Activated T-cell treated with anti-CD3 and anti-CD28 coated beads, Interleukin-2, amount 50 U/mL, for 72 hours (primary cell): ENCODE measurements at places on chromosomes 2 and 18. TPM values are rescaled to one million over a fixed set of nuclear protein-coding genes. Genes with fewer than 3 reads are reported as not detected.

GRCh38 chr2:160238392-160238791 is 38.3 kb upstream of the ITGB6 start:
- DNase-seq, result no peak

- DNase-seq, result no peak
These were observed 8.9 kb downstream of the PAPOLG start for GRCh38 chr2:60764736-60765534.

DNA sequence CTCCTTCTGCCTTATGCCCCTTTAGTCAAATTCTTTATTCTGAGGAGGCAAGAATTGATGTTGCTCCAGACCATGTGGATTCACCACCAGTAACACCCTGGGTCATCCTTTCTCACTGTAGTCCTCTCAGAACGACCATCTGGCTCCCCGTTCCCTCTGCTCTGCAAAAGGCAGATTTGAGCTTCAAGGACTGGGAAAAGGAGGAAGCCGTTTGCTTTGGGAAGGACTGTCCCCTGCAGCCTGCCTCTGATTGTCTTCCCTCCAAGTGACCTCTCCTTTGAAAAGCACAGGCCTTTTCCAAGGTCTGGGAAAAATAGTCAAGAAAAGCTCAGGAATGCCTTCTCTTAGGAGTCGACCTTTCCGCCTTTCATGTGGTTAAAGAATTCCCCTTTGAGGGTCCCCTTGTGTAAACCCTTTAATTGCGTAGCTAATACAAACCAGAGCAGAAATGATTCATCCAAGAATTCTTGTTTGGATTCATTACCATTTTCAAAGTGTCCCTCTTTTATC is 130.1 kb upstream of the COPS8 start:
- no peak for DNase-seq

GRCh38 chr2:15472133-15472532 is 89.0 kb downstream of the NBAS start:
- DNase-seq, result no peak

GRCh38 chr18:23816740-23817139 is 127.5 kb downstream of the LAMA3 start:
- no peak for DNase-seq

DNA sequence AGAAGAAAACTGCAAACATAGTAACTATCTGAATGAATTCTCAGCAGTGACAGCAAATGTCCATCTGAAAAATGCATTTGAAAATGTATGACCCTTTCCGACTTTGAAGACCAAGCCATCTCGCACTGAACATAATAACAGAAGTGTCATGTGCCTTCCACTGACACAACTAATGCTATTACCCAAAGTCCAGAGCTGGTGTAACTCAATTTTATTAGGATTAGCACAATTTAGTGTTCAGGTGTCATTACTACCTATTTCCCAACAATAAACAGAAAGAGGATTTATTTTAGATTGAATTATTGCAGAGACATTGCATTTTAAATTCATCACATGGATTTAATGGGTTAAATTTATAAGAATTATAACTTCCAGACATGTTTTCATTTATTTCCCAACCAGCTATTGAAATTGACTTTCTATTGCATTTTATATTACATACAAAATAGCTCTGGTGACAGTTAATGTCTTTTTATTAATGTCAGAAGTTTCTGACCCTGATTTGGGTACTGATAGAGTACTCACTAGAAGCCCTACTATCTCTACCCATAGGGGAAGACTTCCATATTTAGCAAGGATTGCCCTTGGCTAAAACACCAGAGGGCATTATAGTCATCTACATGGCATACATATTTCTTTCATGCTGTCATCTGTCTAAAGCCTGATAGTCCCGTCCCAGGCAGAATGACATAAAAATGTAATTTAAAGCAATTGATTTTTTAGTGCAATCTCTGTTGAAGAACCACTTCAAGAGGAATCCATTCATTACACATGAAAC is 7.0 kb upstream of the STK39 start:
- no peak for DNase-seq

GRCh38 chr2:118477111-118477862 is 370.2 kb downstream of the EN1 start:
- DNase-seq, result no peak

GRCh38 chr2:173652767-173653431 is 298.2 kb downstream of the CDCA7 start:
- no peak for DNase-seq

- DNase-seq, result no peak
These were observed 59.9 kb downstream of the AGAP1 start for GRCh38 chr2:235553696-235554100.

DNA sequence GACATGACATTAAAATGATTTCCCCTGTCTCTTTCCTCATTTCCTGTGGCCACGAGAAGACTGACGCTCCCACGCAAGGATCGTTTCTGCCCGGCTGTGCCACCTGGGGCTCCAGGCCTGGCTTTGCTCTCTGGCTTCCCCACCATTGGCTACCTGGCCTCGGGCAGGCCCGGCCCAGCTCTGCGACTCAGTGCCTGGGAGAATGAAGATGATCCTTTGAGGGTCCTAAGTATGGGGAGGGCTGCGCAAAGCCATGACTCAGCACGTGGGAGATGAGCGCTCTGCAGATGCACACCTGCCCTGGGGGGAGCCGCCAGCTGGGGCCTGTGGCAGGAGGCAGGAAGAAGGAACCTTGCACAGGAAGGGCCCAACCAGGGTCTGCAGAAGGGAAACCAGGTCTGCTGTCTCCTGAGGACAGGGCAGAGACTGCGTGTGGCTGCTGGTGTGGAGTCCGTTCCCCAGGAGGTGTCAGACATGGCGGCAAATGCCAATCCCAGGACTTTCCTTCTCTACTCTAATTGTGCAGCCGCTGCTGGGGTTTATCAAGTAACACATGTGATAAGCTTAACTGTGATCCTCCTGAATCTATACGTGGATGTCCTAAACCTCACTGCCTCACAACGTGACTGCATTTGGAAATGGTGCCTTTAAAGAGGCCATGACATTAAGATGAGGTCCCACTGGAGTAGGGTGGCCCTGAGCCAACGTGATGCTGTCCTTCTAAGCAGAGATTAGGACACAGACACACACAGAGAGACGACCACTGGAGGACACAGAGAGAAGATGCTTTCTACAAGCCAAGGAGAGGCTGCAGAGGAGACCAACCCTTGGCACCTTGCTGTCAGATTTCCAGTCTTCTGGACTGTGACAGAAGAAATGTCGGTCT is 32.9 kb downstream of the MBP start:
- DNase-seq, result peak; percentile 25

- DNase-seq, result no peak
These were observed 18.8 kb upstream of the TMX3 start for GRCh38 chr18:68733707-68734106.

DNA sequence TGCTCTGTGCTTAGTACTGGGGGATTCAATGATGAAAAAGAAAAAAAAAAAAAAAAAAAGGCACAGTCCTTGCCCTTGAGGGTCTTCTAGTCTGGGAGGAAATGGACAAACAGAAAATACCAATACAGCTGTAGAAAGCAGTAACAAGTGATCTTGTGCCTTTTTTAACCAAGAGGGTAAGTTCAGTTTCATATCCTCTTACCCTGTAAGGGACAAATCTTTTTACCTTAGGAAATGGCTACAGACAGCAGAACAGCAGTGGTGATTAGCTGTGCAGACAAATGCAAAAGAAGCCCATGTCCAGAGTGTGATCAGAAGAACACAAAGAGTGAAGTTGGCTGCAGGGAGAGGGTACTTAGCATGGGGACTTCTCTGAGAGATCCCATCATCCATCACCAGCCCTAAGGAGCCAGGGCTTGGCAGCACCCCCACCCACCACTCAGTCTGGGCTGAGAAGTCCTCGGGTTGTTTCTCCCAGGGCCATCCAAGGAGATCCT is 102.9 kb downstream of the ALPK2 start:
- DNase-seq, result no peak

- DNase-seq, result no peak
These were observed 33.9 kb upstream of the IKZF2 start for GRCh38 chr2:213185147-213185822.

GRCh38 chr2:122758967-122759366 is 1003.5 kb downstream of the TSN start:
- no peak for DNase-seq

- DNase-seq, result no peak
These were observed 49.3 kb upstream of the FZD7 start for GRCh38 chr2:201984333-201984732.

DNA sequence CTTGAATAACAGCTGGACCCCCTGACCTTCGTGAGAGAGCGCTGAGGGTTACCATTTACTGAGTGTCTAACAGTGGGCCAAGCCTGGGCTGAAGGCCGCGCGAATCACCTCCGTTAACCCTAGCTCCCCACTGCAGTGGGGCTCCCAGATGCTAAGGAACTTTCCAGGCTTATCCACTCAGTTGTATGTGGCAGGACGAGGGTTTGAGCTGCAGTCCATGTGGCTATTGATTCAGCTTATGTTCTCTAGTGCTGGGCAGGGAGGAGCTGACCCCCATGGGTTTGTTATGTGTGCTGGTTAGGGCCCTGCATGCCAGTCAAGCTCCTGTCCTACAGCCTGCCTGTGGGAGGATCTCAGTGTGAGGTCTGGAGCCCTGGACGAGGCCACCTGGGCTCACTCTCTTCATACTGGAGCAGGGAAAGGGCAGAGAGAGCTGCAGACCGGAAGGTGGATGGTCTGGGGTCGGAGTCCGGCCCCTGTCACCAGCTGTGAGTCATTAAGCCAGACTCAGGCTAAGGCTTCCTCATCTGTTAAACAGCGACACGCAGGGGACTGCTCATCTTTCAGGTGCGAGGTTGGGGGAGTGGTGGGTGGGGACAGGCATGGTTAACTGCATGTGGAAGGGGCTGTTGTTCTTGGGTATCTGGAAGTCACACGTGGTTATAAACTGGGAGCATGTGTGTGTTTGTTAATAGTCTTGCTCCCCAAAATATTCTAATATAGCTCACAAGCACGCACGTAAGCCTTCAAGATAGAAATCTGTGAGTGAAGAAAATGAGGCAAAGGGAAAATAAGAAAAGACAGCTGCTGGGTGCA is 6.6 kb downstream of the PSD4 start:
- peak; percentile 45 for DNase-seq

DNA sequence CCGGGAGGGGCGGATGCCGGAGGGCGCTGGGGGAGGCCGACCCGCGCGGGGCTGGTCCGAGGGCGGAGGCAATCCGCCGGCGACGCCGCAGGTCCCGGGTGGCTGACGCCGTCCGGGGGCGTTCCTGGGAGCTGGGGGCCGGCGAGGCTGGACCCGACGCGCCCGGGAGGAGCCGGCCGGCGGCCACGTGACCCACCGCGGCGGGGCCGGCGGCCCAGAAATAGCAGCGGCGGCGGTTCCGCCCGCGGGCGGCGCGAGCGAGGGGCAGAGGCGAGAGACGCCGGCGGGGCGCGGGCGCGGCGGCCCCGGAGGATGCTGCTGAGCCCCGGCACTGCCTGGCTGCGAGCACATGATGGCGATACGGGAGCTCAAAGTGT is at the start of gene RAB31:
Gene RAB31, plus strand, starts transcription at position 245 of the 377 bp plus-strand sequence. Its CDS starts 105 bp downstream, at position 350.
- DNase-seq, result peak; percentile 35

- peak; percentile 66 for DNase-seq
These were observed 77.3 kb upstream of the PHLPP1 start for GRCh38 chr18:62637807-62638687.

DNA sequence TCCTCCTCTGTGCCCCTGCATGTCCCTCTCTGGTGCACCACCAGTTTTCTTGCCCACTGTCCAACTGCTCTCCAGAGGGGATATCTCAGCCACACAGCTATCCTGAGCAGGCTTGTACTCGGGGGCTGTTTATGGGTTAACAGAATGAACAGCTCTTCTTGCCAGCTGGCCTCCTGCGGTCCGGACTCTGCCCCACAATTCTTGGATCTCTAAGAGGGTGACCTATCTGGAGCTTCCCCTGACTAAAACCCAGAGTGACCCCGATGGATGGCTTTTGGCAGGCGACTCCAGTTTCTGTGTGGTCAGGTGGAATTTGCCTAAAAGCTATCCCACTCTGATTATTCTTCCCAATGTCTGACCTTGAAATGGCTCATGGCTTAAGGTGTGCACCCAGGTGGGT is 9.1 kb downstream of the SOWAHC start:
- DNase-seq, result no peak

CYBRD1 gene
- total RNA-seq, result 1.1 TPM

SERPINB12 gene
- total RNA-seq, result not detected

RAD51AP2 gene
- not detected for total RNA-seq

RAB6C gene
- total RNA-seq, result 0.14 TPM

ABHD3 gene
- 28.9 TPM for total RNA-seq

OTOS gene
- total RNA-seq, result not detected

FTCDNL1 gene
- 1.3 TPM for total RNA-seq

TRIB2 gene
- 2.4 TPM for total RNA-seq

G6PC2 gene
- not detected for total RNA-seq

STARD6 gene
- total RNA-seq, result 0.23 TPM

EVX2 gene
- not detected for total RNA-seq

ARHGAP15 gene
- 94.6 TPM for total RNA-seq

RNF152 gene
- total RNA-seq, result 0.12 TPM
